ENCODE measurements at places on chromosomes 4 and X.
A peak's percentile ranks its signal among the peaks of the same experiment; 100 is the strongest.

GRCh38 chr4:88818631-88819470, 121.2 kb upstream of the NAP1L5 start:
- peak; percentile 10 for DNase-seq

DNA sequence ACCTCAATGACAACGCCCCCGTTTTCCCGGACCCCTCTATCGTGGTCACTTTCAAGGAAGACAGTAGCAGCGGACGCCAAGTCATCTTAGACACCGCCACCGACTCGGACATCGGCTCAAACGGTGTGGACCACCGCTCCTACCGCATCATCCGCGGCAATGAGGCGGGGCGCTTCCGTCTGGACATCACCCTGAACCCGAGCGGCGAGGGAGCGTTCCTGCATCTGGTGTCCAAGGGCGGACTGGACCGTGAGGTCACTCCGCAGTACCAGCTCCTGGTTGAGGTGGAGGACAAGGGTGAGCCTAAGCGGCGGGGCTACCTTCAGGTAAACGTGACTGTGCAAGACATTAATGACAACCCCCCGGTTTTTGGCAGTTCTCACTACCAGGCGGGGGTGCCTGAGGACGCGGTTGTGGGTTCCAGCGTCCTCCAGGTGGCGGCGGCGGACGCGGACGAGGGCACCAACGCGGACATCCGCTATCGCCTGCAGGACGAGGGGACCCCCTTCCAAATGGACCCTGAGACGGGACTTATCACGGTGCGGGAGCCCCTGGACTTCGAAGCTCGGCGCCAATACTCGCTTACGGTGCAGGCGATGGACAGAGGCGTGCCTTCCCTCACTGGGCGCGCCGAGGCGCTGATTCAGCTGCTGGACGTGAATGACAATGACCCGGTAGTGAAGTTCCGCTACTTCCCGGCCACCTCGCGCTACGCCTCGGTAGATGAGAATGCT, 2.2 kb downstream of the FAT4 start:
- no peak for DNase-seq

DNA sequence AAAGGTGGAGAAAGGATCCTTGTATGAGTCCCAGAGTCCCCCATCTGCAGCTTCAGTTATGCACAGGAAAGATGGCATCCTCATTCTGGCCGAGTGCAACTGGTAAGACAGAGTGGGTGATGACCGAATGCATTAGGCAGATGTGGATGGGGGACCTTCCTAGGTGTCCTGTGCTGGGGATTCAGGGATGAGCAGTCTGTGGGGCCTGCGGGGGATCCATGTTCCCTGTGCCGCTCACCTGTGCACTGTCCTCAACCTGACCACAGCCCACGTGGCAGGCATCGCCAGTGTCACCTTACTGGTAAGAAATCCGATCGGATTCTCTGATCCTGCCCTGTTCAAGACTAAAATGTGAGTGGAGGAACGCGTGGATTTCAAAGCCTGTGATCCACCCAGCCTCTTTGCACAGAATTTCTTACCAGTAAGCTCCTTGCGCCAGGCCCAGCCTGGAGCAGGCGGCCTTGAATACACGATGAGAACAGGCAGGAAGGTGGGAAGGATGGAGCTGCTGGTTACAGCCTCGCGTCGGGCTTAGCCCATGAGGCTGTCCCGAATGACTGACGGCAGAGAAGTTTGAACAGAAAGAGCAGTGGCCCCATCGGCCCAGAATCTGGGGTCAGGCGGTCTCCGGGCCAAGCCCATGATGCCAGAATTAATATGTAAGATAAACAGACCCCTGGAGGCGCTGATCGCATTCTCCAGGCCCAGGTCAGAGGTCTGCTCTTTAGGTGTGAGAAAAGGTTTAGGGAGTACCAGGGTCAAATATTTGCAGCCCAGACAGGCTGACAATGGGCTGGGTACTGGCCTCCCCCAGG, 56.5 kb downstream of the CPZ start:
- no peak for DNase-seq

- no peak for DNase-seq
Observed at GRCh38 chr4:86582410-86582809, 11.7 kb upstream of the PTPN13 start.

GRCh38 chr4:100929758-100930157, 411.9 kb upstream of the EMCN start:
- no peak for DNase-seq

DNA sequence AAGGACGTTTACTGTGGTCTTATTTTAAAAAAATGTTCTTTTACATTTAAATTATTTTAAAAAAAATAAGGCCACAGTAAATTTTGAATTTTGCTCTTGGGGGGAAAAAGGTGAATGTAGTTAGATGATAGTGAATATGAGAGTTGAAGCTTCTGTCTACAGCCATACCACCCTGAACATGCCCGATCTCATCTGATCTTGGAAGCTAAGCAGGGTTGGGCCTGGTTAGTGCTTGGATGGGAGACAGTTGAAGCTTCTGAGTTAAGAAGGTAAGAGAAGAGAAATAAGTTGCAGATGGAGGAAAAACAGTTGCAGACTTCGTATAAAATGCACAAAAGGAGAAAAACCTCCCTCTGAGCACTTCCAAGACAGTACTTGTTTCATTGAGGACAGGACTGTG, 115.6 kb upstream of the NR3C2 start:
- no peak for DNase-seq

GRCh38 chr4:109562457-109563239, 2.6 kb downstream of the MCUB start:
- no peak for DNase-seq

Data from activated T-helper 1 cell treated with Interleukin-2 at 50 U/mL for 16 hours (primary cell).